ENCODE measurements at places on chromosomes 1 and 21.

- no peak for DNase-seq
- no peak overlapping the region for H3K27ac ChIP-seq
- no peaks in the 10 kb centered on the region for H3K27me3 ChIP-seq
- H3K4me3 ChIP-seq = no peak overlapping the region
- peaks cover 20% of the 10 kb centered on the region for H3K4me1 ChIP-seq
Measured at GRCh38 chr21:15943009-15943666, 213.4 kb downstream of the USP25 start.

- H3K27ac ChIP-seq = no peak overlapping the region
- DNase-seq = no peak
- H3K36me3 ChIP-seq = no peaks in the 10 kb centered on the region
- H3K4me3 ChIP-seq = no peak overlapping the region
Measured at GRCh38 chr21:34369741-34370140, 5.6 kb upstream of the SMIM11 start.

- H3K4me3 ChIP-seq = no peak overlapping the region
- no peaks in the 10 kb centered on the region for H3K27me3 ChIP-seq
- no peak for DNase-seq
Measured at GRCh38 chr1:46687093-46687659, 15.5 kb downstream of the TEX38 start.

DNA sequence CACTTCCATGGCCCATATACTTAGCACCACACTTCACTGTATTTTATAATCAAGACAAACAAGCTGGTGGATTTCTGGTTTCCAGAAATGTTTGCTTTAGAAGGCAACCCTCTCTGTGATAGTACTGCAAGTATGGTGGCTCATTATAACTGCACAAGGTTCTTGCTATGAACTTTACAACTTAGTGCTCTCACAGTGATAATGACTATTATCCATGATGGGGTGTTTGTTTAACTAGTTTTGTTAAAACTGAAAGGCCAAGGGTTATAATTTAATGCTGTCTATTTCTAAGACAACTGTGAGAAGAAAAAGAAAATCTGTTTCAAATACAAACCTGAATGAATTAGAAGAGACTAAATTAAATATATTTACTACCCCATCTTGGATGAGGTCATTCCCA lies 903.2 kb downstream of the ADGRL2 start:
- no peaks in the 10 kb centered on the region for H3K27me3 ChIP-seq
- peak overlapping the region; percentile 38 for H3K27ac ChIP-seq
- DNase-seq = no peak
- H3K4me1 ChIP-seq = no peaks in the 10 kb centered on the region
- no peaks in the 10 kb centered on the region for H3K36me3 ChIP-seq

- H3K4me1 ChIP-seq = no peaks in the 10 kb centered on the region
- H3K36me3 ChIP-seq = no peaks in the 10 kb centered on the region
- H3K4me3 ChIP-seq = no peak overlapping the region
- DNase-seq = no peak
Measured at GRCh38 chr1:19835578-19835977, 20.5 kb upstream of the RNF186 start.

GRCh38 chr1:19619697-19620384 lies 24.3 kb upstream of the NBL1 start:
- peaks cover 42% of the 10 kb centered on the region for H3K4me1 ChIP-seq
- DNase-seq = no peak
- no peak overlapping the region for H3K4me3 ChIP-seq
- H3K27me3 ChIP-seq = no peaks in the 10 kb centered on the region
- H3K27ac ChIP-seq = peak overlapping the region; percentile 3

DNA sequence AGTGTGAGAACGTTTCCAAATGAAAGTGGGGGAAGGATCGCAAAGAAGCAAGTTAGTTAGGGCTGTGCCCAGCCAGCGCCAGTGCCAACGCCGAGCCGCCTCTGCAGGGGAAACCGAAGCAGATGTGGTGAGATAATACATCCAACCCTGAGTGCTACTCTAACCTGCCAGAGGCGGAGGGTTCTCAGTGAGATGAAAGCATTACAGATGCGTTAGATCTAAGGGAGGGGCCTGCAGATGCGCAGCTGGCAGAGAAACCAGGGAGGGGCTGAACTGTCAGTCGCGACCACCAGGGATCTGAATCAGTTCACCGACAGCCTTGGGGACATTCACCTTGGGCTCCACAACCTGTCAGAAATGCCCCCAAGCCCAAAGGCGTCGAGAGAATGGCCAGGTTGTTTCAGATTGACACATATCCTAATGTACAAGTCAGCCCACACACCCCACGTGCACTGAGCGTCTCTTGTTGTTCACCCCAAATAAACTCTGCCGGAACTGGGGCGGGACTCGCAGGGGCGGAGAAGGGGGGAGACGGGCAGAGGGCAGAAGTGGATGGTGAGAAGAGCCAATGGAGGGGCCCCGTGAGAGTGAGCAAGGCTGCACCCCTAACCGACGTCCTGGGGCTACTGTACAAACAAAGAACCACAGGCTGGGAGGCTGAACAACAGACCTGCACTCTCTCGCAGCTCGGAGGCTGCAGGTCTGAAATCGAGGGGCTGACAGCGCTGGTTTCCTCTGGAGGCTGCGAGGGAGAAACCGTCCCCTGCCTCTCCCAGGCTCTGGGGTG lies 8.7 kb upstream of the UMODL1 start:
- H3K4me3 ChIP-seq = peak overlapping the region; percentile 18
- H3K27me3 ChIP-seq = no peaks in the 10 kb centered on the region
- DNase-seq = peak; percentile 39
- H3K4me1 ChIP-seq = peaks cover 24% of the 10 kb centered on the region

DNA sequence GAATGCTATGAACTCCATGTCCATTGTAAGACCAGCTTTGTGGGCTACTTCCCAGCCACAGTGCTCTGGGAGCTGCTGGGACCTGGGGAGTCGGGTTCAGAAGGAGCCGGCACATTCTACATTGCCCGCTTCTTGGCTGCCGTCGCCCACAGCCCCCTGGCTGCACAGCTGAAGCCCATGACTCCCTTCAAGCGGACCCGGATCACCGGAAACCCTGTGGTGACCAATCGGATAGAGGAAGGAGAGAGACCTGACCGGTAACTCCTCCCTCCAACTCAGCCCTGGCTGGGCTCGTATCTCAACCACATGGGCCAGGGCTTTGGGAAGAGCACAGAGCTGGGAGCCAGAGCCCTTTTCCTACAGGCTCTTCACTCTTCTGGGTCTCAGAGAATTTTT lies 15.4 kb downstream of the MOV10 start:
- no peak overlapping the region for H3K4me3 ChIP-seq
- H3K27me3 ChIP-seq = no peaks in the 10 kb centered on the region
- H3K27ac ChIP-seq = no peak overlapping the region
- H3K36me3 ChIP-seq = peaks cover 19% of the 10 kb centered on the region
- DNase-seq = no peak

DNA sequence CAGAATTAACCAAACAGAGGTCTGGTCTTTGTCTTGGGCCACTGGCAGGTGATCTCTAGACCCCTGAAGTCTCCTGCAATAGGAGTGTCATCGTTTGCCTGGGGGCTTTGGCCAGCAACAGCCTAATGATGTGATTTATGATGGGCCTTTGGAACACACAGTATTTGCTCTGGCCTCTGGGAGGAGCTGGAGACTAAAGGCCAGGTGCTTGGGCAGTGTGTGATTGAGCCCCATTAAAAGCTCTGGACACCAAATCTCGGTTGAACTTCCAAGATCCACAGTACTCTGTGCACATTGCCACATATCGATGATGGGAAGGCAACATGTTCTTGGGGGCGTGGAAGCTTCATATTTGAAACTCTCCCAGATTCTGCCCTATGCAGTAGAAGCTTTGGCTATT lies 32.0 kb upstream of the TLR5 start:
- H3K4me1 ChIP-seq = peaks cover 53% of the 10 kb centered on the region
- no peak overlapping the region for H3K4me3 ChIP-seq
- H3K27ac ChIP-seq = peak overlapping the region; percentile 70
- H3K27me3 ChIP-seq = no peaks in the 10 kb centered on the region

DNA sequence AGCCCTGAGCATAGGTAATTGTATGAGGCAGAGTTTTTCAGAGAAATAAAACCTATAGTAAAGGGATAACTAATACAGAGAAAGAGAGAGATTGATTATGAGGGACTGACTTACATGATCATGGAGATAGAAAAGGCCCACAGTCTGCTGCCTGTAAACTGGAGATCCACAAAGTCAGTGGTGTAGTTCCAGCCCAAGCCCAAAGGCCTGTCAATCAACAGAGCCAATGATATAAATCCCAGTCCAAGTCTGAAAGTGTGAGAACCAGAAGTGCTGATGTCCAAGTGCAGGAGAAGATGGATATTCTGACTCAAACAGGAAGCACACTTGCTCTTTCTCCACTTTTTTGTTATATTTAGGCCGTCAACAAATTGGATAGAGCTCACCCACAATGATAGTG lies 340.1 kb upstream of the RGS18 start:
- no peaks in the 10 kb centered on the region for H3K27me3 ChIP-seq
- no peaks in the 10 kb centered on the region for H3K4me1 ChIP-seq
- no peak overlapping the region for H3K27ac ChIP-seq
- H3K36me3 ChIP-seq = no peaks in the 10 kb centered on the region
- no peak overlapping the region for H3K4me3 ChIP-seq

- no peak overlapping the region for H3K4me3 ChIP-seq
- no peaks in the 10 kb centered on the region for H3K4me1 ChIP-seq
- DNase-seq = no peak
Measured at GRCh38 chr1:230016159-230016558, 50.9 kb upstream of the GALNT2 start.

GRCh38 chr1:155134880-155135414 lies 705 bp upstream of the SLC50A1 start:
- H3K27me3 ChIP-seq = no peaks in the 10 kb centered on the region
- peaks cover 25% of the 10 kb centered on the region for H3K4me1 ChIP-seq
- peak overlapping the region; percentile 100 for H3K27ac ChIP-seq

DNA sequence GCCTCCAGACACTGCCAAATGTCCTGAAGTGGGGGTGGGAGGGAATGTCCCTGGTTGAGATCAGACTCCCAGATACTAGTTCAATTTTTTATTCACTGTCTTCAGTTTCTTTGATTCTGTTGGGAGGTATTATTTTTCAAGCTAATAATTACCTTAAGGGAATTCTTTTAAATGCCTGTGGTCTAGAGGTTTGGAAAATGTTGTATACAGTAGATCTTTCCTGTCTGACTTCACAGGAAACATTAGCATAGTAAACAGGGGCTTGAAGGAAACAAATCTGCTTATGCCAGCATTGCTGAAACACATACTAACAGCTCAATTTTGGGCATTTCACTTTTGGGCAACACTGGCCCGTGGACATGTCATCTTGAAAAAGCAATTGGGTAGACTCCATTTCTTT lies 84.3 kb upstream of the HP1BP3 start:
- no peaks in the 10 kb centered on the region for H3K4me1 ChIP-seq
- H3K36me3 ChIP-seq = no peaks in the 10 kb centered on the region
- no peak overlapping the region for H3K27ac ChIP-seq

GRCh38 chr1:3120140-3120539 lies 51.1 kb downstream of the PRDM16 start:
- no peak for DNase-seq
- no peaks in the 10 kb centered on the region for H3K36me3 ChIP-seq

GRCh38 chr1:157147906-157148700 lies 9.9 kb upstream of the ETV3 start:
- no peaks in the 10 kb centered on the region for H3K36me3 ChIP-seq
- no peaks in the 10 kb centered on the region for H3K27me3 ChIP-seq
- no peak overlapping the region for H3K4me3 ChIP-seq
- DNase-seq = no peak

- H3K27me3 ChIP-seq = no peaks in the 10 kb centered on the region
- no peaks in the 10 kb centered on the region for H3K36me3 ChIP-seq
- H3K4me3 ChIP-seq = no peak overlapping the region
- no peak overlapping the region for H3K27ac ChIP-seq
Measured at GRCh38 chr21:27320868-27321267, 354.0 kb upstream of the ADAMTS5 start.

- no peak for DNase-seq
- no peak overlapping the region for H3K4me3 ChIP-seq
- no peaks in the 10 kb centered on the region for H3K36me3 ChIP-seq
- H3K27ac ChIP-seq = no peak overlapping the region
- H3K27me3 ChIP-seq = no peaks in the 10 kb centered on the region
- no peaks in the 10 kb centered on the region for H3K4me1 ChIP-seq
Measured at GRCh38 chr1:18279351-18280074, 171.9 kb downstream of the IGSF21 start.

GRCh38 chr1:200029822-200030152 lies 2.3 kb downstream of the NR5A2 start:
- H3K36me3 ChIP-seq = no peaks in the 10 kb centered on the region
- peaks cover 23% of the 10 kb centered on the region for H3K4me1 ChIP-seq
- peaks cover 98% of the 10 kb centered on the region for H3K27me3 ChIP-seq

DNA sequence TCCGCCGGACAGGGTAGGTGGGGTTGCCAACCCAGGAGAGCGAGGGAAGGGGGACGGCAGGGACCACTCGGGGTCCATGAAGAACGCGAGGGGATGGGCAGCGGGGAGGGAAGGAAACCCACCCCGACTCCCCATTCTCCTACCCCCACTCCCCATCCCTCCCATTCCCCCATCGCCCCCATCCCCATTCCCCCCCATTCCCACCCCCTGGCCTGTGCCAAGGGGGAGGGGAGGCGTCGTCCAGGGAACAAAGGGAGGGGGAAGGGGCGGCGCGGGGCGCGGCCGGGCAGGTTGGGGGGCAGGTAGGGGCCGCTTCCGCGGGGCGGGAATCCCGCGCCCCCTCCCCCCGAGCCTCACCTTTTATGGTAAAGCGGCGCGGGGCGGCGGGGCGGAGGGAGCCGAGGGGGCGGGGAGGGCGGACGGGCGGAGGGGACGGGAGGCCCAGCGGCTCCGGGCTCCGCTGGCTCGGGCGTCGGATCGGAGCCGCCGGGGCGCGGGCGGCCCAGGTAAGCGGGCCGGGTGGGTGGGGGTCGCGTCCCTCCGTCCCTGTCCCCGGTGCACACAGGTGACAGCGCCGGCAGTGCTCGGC lies at the start of gene FBLIM1:
TSS of gene FBLIM1 (plus strand) at position 453 of the 589 bp plus-strand sequence. CDS start 6,189 bp downstream, outside the sequence.
- H3K4me3 ChIP-seq = peak within 1 kb of the TSS; percentile 83
- H3K27ac ChIP-seq = peak within 1 kb of the TSS; percentile 87
- peaks cover 36% of the 10 kb centered on the region for H3K4me1 ChIP-seq
- no peaks in the 10 kb centered on the region for H3K36me3 ChIP-seq

- H3K27ac ChIP-seq = peak overlapping the region; percentile 93
- no peak overlapping the region for H3K4me3 ChIP-seq
- H3K27me3 ChIP-seq = no peaks in the 10 kb centered on the region
- H3K36me3 ChIP-seq = peaks cover 5% of the 10 kb centered on the region
- no peak for DNase-seq
Measured at GRCh38 chr1:12460121-12460520, 157.9 kb downstream of the DHRS3 start.

DNA sequence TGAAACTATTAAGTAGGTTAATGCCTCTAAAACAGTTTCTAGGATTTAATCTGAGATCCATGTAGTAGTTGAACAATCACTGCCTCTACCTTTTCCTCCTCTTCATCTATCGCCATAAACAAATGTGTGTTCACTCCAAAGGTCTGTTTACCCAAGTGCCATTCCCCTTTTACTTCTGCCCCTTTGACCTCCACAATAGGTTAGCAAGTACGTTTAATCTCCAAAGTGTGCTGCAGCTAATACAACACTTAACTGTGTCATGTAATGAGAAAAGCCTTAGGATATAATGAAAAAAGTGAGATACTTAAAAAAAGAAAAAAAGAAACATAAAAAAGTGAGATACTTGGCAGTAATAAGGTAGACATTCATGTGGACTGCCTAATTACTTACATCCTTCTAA lies 28.2 kb downstream of the GPBP1L1 start:
- H3K27ac ChIP-seq = no peak overlapping the region
- H3K4me3 ChIP-seq = no peak overlapping the region
- peaks cover 86% of the 10 kb centered on the region for H3K36me3 ChIP-seq
- no peaks in the 10 kb centered on the region for H3K4me1 ChIP-seq

Measured in esophagus squamous epithelium (tissue), 5 donors.